ENCODE measurements at places on chromosomes 16 and 17. TPM values are rescaled to one million over a fixed set of nuclear protein-coding genes. Genes with fewer than 3 reads are reported as not detected.

- no peak for DNase-seq
Measured at GRCh38 chr17:51736356-51736755, 422.2 kb downstream of the CA10 start.

DNA sequence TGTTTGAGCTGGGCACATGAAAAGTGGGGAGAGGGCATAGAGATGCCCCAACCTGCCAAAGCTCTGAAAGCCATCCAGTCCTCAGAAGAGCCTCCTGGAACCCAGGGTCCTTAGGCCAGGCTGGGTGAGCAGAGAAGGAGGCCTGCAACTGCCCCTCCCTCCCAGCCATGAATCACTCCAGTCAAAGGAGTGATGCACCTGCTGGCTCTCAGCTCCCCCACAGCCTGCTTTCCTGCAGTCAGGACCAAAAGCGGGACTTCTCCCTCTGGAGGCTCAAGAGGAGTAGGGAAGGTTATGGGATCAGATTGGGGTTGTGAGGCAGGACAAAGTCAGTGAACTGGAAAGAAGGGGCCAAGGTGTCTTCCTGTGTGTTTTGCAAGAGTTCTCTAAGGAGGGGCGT lies 145.6 kb downstream of the TMEM132E start:
- DNase-seq, result no peak

GRCh38 chr16:9035996-9036395 lies 55.4 kb upstream of the HAPSTR1 start:
- DNase-seq, result no peak

GRCh38 chr17:73974536-73974935 lies 228.9 kb upstream of the RPL38 start:
- DNase-seq, result no peak

GRCh38 chr17:42906772-42907446 lies 6.3 kb downstream of the G6PC1 start:
- DNase-seq, result no peak

GRCh38 chr17:69712801-69713311 lies 298.4 kb downstream of the MAP2K6 start:
- no peak for DNase-seq

GRCh38 chr16:17311333-17312093 lies 159.2 kb downstream of the XYLT1 start:
- no peak for DNase-seq

DNA sequence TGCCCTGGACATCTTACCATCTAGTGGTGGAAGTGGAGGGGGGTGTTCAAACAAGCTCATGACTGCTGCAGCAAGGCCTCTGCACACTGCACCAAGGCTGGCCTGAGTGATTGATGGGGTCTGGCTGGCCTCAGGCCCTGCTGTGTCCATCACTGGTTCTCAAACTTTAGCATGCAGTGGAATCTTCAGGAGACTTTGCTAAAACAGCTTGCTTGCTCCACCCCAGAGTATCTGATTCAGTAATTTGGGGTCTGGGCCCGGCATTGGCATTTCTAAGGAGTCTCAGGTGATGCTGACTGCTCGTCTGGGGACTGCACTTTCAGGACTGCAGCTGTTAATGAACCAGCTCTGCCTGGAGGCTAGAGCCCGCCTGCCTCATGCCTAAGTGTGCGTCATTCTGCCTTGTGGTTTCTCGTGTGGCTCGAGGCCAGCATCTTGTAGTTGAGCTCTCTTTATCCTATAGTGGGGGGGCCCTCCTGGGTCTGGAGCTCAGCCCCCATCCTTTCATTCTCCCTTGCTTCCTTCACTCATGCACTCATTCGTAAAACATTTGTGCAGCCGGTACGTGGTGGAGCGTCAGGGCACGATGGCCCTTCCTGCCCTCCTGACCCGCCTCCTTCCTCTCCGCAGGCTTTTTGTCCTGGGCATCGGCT lies 4.1 kb downstream of the MGAT5B start:
- DNase-seq, result no peak

DNA sequence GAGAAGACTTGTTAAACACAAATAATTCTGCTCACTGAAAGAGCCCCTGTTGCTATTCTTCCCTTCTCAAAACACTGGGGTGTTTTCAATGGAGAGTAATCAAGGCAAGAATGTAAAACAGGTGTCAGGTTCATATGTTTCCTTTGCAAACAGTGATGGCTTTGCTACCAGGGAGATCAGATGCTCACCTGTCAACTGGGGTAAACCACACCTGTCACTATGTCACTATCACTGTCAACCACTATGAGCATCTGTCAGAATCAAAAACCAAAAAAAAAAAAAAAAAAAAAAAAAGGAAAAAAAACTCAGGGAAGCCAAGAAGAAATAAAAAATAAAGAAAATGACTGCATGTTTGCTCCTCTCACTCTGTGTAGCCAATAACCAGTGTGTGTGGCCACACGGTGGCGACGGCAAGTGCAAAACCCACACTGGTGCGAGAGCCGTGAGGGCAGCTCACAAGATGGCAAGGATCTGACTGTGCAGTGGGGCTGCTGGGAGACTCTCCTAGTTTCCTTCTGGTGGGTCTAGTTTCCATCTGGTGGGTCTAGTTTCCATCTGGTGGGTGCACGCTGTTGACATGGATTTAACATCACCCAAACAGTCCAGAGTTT lies 22.7 kb downstream of the USP22 start:
- DNase-seq, result no peak

GRCh38 chr17:57868007-57868909 lies 18.4 kb upstream of the MRPS23 start:
- peak; percentile 65 for DNase-seq

DNA sequence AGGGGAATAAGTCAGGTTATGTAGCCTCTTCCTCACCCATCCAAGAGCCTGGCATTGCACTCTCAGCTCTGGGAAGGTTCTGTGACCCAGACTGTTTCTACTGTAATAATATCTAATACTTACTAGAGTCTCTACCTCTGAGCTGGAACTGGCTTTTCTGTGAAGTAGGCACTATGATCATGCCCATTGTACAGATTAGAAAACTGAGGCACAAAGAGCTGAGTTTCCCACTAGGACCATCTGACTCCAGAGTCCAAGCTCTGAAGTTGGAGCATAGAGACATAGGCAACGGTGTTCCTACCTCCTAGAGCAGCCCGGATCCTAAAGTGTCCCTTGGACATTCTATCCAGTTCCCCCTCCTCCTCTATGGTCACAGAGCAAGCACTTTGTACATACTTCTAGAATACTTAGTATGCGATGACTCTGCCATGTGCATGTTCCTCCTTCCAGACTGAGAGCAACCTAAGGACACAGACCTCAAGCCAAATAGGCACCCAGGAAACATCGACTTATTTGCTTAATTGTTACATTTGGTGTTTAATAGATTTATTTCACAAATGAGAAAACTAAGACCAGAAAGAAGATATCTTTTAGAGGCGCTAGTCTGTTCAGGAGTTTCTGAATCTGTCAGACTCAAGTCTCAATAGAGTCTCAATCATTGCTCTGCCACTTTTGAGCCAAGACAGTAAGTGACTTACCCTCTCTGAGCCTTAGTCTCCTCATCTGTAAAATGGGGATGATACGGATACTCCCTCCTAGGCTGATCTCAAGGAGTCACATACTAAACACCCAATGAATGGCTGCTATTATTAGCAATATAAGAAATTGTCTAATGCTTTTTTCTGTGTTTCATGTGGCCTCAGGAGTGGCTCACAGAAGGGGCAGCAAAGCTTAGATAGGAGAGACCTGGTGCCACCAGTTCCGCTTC lies 3.6 kb downstream of the CLEC19A start:
- DNase-seq, result no peak

- DNase-seq, result no peak
Measured at GRCh38 chr16:11310997-11311561, 29.9 kb upstream of the PRM1 start.

DNA sequence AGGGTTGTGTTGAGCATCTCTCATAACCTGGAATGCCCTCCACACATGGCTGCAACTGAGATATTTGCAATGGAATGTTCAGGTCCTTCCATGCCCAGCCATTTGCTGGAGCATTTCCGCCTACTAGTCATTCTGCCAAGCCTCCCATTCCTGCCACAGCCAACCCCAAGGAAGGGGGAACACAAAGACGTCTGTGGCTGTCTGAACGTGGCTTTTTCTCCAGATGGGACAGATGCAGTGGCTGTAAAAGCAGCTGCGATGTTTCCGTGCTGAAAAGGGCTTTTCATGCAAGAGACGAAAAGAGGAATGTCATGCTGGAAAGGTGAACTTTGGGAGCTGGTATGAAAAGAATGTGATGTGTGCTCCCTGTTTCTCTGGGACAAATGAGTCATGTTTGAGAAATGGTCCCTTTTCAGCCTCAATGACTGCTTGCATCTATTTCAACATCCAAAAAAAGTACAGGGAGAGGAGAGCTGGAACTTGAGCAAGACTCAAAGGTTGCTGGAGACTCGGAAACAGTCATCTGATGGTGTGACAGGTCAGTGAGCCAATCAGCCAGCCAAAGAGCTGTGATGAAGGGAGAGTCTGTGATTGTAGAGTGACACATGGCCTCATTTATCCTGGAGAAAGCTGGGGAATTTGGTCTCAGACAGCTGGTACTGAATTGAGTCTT lies 208.9 kb downstream of the SHISA9 start:
- peak; percentile 3 for DNase-seq

GRCh38 chr17:38667787-38668122 lies 7.0 kb downstream of the EPOP start:
- DNase-seq, result no peak

GRCh38 chr17:38534498-38534885 lies 71.3 kb downstream of the SRCIN1 start:
- no peak for DNase-seq

DNA sequence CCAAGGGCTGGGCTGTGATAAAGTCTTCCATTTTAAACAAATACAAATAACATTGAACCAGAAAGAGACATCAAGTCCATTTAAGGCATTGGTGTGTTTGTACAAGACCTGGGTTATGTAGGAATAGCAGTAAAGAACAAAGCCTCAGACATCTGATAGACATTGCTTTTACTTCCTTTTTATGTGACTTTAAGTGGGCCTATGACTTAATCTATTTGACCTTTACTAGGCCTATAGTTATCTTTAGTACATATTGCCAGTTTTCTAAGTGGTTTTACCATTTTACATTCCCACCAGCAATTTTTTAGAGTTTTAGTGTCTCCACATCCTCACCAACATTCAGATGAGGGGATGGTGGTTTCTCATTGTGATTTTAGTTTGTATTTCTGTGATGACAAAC lies 298.8 kb downstream of the ZFHX3 start:
- DNase-seq, result no peak

GRCh38 chr16:63415014-63415413 lies 1378.8 kb upstream of the CDH8 start:
- no peak for DNase-seq

GRCh38 chr16:53073022-53073421 lies 18.2 kb downstream of the CHD9 start:
- no peak for DNase-seq

DNA sequence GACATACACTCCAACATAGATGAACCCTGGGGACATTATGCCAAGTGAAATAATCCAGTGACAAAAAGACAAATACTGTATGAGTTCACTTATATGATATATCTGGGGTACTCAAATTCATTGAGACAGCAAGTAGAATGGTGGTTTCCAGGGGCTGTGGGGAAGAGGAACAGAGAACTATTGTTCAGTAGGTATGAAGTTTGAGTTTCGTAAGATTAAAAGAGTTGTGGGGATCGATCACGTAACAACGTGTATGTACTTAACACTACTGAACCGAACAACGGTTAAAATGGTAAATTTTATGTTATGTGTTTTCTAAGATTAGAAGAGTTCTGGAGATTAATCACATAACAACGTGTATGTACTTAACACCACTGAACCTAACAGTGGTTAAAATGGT lies 100.8 kb downstream of the HS3ST3A1 start:
- no peak for DNase-seq

DNA sequence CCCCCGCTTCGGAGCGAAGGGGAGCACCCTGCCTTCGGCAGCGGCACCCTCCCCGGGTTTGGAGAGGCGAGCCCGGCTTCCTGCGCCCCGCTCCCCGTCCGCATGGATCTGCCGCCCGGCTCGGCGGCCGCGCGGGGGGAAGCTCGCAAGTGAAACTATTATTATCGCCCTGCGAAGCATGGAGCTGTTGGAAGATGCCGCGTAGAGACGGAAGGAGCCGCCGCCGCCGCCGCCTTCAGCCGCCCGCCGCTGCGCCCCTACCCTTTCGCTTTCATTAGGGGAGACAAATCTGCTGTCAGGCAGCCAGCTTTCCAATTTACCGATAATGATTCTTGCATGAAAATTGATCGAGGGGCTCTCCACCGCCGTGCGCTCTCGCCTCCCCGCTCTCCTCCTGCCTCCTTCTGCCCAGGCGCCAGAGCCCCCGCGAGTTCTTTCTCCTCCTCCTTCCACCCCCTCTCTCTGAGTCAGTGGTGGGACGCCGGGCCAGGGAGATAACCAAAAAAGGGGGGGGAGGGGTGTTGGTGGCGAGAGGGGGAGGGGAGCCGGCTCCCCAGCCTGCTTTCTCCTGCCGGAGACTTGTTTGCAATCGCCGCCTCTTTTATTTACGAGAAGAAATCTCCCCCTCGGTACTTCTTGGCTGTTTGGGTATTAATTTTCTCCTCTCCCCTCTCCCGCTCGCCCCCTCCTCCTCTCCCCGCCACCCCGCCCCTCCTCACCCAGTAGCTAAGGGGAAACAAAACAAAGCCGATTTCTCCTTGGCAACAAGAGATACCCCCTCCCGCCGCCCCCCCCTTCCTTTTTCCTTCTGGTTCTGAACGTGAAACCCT lies 58.0 kb upstream of the GSE1 start:
- peak; percentile 72 for DNase-seq

DNA sequence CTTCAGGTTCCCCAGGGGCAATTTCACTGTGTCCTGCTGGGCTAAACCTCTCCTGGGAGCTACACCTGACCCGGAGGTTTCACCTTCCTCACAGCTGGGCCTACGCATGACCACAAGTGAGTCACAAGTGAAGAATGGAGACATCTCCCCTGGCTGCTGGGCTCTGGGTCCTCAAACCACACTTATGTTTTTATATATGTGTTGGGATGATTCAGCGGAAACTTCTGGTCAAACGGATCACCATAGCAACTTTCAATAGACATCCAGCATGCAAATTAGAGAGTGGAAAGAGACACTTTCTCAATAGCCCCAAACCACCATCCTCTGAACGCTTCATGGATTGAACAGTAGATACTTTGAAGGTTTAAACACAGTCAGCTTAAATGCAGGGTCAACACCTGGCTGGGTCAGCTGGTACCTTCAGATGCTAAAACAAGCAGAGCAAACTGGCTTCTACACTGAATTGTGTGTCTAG lies 28.0 kb upstream of the MAF start:
- no peak for DNase-seq

GRCh38 chr17:76524598-76525512 lies 12.7 kb downstream of the CYGB start:
- peak; percentile 55 for DNase-seq

The DHRS7C gene
- 0.24 TPM for polyA plus RNA-seq

The PSMD12 gene
- 34.1 TPM for polyA plus RNA-seq

The PIK3R6 gene
- 2.4 TPM for polyA plus RNA-seq

The SCGB1C2 gene
- polyA plus RNA-seq, result not detected

The CCL1 gene
- not detected for polyA plus RNA-seq

The KCNH4 gene
- 0.36 TPM for polyA plus RNA-seq

All from large intestine (tissue), 12 donors.